ENCODE measurements at places on chromosomes 11 and 22.

- no peak for DNase-seq
Measured at GRCh38 chr22:37353839-37354238, 71.5 kb downstream of the CYTH4 start.

DNA sequence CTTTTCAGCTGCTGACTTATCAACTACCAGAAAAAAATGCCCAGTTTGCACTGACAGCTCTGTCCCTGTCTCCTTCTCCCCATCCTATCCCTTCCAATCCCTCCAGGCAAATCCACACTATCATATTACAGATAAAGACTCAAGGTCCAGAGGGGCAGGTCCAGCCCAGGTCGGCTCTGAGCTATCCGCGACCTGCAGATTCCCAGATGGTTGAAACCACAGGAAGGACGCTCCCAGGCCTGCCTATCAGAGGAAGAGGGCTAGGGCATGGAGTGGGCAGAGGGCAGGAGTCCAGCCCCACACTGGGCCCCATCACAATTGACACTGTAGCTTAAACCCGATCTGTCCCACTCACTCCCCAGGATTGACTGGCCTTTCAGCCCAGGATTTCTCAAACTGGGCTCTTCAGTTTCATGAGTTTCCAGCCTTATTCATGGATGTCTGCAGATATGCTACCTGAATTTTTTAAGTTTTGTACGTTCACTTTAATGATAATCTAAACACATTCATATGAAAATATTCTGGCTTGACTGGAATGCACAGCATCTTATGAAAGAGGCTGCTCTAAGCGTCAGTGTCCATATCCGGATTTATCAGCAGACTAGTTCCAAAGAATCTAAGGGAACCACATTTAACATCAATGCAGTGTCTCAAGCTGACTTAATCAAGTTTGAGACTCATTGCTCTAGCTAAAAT is 16.4 kb upstream of the FCHSD2 start:
- DNase-seq, result no peak

- DNase-seq, result no peak
Measured at GRCh38 chr11:71459767-71460320, 6.8 kb downstream of the NADSYN1 start.

- no peak for DNase-seq
Measured at GRCh38 chr11:65136515-65137096, 2.3 kb upstream of the SYVN1 start.

DNA sequence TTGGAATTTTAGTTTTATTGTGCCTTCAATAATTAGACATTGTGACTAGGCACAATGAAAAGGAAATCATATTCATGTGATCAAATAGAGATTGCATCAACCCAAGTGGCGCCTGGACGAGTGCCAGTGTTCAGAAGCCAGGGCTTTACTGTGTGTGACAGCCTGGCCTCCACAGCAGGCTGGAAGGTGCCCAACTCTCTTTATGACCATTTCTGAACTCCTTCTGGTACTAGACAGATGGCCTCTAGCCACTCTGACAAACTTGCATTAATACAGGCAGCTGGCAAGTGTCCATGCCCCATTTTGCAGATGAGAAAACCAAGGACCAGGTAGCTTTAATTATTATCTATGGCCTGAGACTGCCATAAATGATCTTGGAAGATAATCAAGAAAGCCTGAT is 8.3 kb upstream of the POU2AF1 start:
- DNase-seq, result no peak

GRCh38 chr22:50009765-50010675 is 2.5 kb downstream of the IL17REL start:
- no peak for DNase-seq

GRCh38 chr11:44946263-44946662 is 4.4 kb downstream of the TP53I11 start:
- DNase-seq, result no peak

GRCh38 chr11:63937713-63938478 is 906 bp upstream of the NAA40 start:
- DNase-seq, result no peak

- no peak for DNase-seq
Measured at GRCh38 chr11:130423541-130424142, 4.8 kb downstream of the ADAMTS8 start.

DNA sequence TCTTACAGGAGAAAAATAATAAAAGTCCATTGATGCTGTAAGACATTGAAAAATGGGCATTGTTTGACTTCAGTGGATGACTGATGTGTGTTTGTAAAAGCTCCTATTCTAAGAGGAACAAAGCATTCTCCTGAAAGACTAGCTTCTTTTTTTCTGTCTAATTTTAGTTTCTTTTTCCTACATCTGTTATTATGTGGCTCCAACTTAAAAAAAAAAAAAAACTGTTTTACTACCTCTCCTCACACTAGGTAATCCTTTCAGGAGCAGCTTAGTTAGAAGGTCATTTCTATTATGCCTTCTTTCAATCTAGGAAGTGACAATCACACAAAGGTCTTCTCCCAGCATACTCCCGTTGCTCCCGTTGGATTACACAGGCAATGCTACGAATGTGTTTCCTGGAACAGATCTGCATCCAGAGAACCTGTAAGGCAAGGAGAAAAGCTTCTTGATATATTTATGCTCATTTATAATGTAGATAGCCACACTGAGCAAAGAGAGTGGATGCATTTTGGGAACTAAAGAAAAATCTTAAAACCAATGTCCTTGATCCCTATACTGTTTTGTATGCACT is 595.1 kb upstream of the CCDC179 start:
- DNase-seq, result no peak

- no peak for DNase-seq
Measured at GRCh38 chr11:110818032-110818687, 105.9 kb upstream of the ARHGAP20 start.

- no peak for DNase-seq
Measured at GRCh38 chr11:114185436-114185835, 110.8 kb upstream of the NNMT start.

DNA sequence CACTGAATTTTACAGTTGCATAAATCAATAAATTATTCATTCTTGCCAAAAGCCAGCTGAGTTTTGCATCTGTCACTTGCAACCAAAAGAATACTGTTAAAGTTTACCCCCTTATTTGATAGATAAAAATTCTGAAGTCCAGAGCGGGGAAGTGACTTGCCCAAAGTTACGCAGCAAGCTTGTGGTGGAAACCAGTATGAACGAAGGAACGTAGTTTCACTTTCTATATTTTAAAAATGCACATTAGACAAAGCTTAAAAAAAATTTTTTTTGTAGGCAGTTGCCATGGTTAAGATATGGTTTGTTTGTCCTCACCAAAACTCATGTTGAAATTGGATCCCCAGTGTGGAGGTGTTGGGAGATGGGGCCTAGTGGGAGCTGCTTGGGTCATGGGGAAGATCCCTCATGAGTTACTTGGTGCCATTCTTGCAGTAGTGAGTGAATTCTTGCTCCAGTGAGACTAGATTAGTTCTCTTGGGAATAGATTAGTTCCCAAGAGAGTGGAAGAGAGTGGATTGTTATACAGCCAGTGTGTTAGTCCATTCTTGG is 46.3 kb upstream of the SEZ6L start:
- DNase-seq, result no peak

- DNase-seq, result no peak
Measured at GRCh38 chr11:3109921-3110706, 52.9 kb upstream of the CARS1 start.

DNA sequence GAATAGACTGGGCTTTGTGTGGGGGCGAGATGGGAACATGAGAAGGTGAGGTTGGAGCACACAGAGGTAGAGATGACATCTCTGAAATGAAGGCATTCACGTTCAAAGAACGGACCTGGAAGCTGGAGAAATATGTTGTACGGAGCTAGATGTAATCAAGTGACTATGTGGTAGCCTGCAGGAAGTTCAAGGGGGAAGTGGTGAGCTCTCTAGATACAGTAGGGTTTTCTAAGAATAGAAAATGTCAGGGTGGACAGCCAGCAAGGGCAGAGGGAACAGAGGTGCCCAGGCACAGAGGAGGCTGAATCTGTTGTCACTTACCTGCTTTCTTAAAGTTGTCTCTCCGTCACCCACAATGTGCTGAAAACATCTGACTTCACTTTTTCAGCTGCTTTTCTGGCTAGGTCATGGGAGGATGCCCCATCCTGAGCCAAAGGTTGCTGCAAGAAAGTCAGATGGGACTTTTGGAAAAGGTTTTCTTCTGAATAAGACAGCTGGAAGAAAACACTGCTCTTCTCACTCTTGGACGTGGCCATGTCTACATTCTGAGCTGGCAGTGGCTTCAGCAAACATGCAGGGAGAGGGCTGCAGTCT is 171.5 kb upstream of the B3GAT1 start:
- no peak for DNase-seq

GRCh38 chr11:76244316-76244851 is 38.1 kb upstream of the WNT11 start:
- no peak for DNase-seq

GRCh38 chr11:10385696-10386095 is 69.4 kb upstream of the AMPD3 start:
- no peak for DNase-seq
